NCI-H1694 treated with DMSO at 0.1 percent for 48 hours (cell line): ENCODE measurements at places on chromosomes 1 and 21.
A peak's percentile ranks its signal among the peaks of the same experiment; 100 is the strongest.

GRCh38 chr1:184002071-184002470 is 35.5 kb downstream of the COLGALT2 start:
- DNase-seq = no peak

DNA sequence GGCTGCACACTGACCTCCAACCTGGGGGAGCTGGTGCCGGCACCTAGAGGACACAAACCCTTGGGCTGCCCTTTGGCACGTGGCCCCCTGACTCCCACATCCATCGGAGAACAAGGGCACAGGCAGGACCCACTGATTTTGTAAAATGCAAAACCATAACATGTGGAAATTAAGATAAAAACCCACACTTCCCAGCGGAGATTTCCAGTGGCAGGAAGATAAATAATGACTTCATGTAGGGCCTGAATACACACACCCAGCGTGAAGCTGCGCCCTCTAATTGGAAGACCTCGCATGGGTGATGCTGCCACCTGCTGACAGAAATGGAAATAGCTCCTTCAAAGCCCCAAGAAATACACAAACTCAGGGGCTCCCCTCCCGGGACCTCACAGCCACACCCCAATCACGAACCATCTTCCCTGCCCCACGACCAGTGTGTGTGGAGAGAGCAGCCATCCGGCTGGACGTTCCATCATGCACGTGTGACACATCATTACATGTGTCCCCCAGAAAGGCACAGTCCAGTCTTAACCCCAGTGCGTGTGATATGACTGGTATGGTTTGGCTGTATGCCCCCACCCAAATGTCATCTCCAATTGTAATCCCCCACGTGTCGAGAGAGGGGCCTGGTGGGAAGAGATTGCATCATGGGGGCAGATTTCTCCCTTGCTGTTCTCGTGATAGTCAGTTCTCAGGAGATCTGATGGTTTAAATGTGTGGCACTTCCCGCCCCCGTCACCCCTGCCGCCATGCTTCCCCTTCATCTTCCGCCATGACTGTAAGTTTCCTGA is 5.7 kb upstream of the TPRG1L start:
- DNase-seq = peak; percentile 69

DNA sequence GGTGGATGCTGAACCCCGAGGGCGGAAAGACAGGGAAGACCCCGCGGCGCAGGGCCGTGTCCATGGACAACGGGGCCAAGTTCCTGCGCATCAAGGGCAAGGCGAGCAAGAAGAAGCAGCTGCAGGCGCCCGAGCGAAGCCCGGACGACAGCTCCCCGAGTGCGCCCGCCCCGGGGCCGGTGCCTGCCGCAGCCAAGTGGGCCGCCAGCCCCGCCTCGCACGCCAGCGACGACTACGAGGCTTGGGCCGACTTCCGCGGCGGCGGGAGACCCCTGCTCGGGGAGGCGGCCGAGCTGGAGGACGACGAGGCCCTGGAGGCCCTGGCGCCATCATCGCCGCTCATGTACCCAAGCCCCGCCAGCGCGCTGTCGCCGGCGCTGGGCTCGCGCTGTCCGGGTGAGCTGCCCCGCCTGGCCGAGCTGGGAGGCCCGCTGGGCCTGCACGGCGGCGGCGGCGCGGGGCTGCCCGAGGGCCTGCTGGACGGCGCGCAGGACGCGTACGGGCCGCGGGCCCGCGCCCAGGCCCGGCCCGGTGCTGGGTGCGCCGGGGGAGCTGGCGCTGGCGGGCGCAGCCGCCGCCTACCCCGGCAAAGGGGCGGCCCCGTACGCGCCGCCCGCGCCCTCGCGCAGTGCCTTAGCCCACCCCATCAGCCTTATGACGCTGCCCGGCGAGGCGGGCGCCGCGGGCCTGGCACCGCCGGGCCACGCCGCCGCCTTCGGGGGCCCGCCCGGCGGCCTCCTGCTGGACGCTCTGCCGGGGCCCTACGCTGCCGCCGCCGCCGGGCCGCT is 20.7 kb downstream of the FOXO6 start:
- no peak for DNase-seq

GRCh38 chr21:45127937-45128336 is 53.6 kb downstream of the ADARB1 start:
- DNase-seq = no peak

GRCh38 chr1:41440321-41441085 is 44.0 kb downstream of the EDN2 start:
- DNase-seq = no peak

DNA sequence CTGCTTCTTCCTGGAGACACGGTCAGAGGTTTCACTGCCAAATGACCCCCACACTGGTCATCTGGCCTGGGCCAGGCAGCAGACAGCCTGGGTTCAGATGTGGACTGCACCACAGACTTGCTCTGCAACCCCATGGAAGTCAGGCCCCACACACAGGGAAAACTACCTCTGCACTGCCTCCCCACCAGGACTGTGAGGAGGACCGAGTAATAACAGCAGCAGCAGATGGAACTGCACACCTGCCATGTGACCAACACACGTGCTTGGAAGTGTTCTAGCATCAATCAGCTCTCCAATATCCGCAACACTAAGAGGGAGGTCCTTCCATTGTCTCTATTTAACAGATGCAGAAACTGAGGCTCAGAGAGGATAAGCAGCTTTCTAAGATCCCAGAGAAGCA is 51.4 kb downstream of the SLC9A1 start:
- DNase-seq = no peak

- no peak for DNase-seq
These were observed 60.5 kb upstream of the FOXD3 start for GRCh38 chr1:63261736-63262458.

DNA sequence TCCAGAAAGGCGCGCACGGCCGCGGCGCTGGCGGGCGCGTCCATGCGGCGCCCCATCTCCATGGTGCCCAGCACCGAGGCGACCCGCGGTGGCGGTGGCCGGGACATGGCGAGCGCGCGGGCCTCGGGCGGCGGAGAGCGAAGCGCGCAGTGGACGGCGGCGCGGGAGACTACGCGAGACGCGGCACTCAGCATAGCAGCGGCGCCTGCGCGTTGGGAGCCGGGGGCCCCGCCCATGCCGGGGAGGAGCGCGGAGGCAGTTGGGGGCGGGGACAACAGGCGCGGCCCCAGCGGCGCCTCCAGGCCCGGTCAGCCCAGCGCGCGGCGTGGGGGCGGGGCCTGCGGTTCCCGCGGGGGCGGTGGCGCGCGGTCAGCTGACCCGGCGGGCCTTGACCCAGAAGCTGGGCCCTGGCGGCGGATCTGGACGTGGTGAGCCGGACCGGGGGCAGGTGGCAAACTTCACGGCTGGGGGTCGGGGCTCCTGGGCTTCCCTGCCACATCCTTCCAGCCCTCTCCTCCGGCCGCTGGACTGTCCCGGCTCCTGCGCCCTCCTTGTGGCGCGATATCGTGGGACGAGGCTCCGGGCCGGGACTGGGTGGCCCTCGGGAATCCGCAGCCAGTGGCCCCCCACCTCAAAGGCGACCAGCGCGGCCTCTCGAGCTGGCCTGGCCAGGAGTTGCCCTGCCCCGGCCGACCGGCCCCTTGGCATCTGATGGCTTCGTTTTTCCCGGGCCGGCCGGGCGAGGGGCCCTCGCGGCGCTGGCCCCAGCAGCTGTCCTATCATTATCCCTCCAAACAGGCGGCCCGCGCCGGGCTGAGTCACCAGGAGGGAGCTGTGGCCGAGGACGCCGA is at the start of the genes AKR7A2 and SLC66A1:
Gene AKR7A2 (minus strand): TSS at position 214 of the 851 bp plus-strand sequence. CDS start 20 bp downstream, at position 194.
Gene SLC66A1 (plus strand): TSS at position 396 of the 851 bp plus-strand sequence. CDS start 5,352 bp downstream, outside the sequence.
- DNase-seq = peak; percentile 53

GRCh38 chr1:154695985-154696384 is 88.0 kb upstream of the ADAR start:
- DNase-seq = peak; percentile 42

GRCh38 chr21:33036430-33037162 is 10.9 kb downstream of the OLIG2 start:
- peak; percentile 45 for DNase-seq

- DNase-seq = peak; percentile 57
These were observed 280.7 kb downstream of the LMX1A start for GRCh38 chr1:165075725-165076370.

GRCh38 chr1:211113566-211113965 is 20.4 kb downstream of the KCNH1 start:
- DNase-seq = no peak

- no peak for DNase-seq
These were observed 8.9 kb upstream of the CD46 start for GRCh38 chr1:207742850-207743555.

DNA sequence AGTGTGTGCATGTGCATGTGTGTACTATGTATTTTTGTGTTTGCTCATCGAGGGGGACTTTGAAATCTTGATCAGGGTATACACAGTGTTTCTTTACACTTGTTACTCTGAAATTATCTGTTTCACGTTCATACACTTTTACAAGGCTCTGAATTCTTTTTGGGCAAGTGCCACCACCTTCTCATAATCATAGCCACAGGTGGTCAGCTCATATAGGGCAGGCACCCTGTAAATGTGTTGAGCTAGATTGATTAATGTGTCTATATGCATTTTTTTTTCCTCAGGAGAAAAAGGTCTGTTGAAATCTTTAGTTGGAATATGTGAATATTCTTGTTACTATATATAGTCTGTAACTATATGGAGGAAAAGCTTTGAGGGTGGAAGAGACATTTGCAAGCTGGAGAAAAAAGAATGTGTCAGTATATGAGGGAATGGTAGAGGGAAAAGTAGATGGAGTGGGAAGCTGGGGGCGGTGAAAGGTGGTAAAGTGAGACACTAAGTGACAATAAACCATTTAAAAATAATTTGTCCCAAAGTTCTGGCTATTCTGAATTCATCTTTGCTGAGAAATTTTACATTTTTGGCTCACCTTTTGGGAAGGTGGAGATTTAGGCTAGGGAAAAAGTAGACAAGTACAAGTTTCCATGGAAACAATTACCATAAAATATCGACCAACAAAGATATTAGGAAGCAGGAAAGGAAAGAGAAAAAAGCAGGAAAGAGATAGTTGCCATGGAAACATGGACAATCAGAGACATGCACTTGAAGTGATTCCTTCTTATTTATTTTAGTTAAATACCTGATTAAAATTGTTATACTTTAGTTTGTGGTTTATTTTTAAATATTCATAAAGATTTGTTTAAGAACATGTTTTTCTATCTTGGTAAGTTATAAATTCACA is 277.5 kb downstream of the PDE4B start:
- no peak for DNase-seq

DNA sequence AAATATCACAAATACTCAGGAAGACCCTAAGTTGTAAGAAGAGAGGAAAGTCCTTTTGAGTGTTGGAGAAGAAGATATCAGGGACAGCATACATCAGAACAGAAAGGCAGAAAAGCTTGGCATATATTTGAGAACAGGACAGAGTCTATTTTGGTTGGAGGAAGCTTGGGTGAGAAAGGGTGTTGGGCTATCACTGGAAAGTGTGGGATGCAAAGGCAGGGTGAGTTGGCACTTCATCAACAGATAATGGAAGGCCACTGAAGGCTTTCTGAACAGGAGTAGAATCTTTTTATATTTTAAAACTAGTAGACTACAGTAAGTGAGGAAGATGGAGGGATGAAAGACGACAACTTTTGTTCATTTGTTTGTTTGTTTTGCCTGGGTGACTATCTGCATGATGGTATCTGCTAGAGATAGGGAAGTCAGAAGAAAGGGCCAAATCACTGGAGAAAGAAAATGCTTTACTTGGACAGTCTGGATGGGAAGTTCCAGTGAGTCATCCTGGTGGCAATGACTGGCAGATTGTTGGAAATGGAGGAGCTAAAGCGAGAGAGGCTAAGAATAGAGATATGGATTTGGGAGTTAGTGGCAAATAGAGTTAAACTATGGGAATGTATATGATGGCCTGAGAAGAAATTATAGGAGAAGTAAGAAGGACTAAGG is 33.7 kb upstream of the KCNA2 start:
- no peak for DNase-seq

DNA sequence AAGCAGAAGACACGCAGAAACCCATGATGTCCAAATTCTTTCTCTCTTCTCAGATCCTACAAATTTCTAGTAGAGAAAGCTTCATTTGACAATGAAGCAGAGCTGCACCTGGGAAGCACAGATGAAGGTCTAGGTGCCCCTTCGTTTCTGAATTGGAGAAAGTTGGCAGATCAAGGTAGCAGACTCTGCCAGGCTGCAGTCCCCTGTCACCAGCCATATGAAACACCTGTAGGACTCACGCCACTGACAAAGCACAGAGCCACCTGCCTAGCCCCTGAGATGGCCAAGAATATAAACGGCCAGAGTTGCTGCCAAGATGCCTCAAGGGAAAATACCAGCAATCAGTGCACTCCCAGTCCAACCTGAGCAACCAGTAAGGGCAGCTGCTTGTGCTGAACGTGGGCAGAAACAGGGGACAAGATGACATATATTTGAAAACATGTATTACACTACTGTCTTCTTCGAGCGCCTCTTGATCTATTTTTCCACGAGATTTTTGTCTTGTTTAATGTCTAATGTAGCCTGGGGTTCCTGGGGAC is 20.6 kb upstream of the PLEKHA6 start:
- no peak for DNase-seq

- DNase-seq = no peak
These were observed 2.6 kb upstream of the TNNI1 start for GRCh38 chr1:201424146-201424545.

DNA sequence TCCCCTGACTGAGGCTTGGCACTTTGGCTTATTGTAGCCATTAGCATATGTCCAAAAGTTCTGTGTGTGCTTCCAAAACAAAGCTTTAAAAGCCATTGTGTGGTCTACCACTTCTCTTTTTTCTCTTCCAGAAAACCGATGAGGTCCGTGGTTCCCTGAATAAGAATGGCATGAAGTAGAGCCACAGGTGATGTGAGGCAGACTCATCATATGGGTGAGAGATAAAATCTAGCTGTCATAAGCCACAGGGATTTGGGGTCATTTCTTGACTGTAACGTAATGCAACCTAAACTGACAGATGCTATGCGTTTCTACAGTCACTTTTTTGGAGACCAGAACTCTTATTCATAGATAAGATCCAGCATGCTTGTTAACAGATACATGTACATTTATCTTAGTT is 7.0 kb upstream of the GREM2 start:
- no peak for DNase-seq

DNA sequence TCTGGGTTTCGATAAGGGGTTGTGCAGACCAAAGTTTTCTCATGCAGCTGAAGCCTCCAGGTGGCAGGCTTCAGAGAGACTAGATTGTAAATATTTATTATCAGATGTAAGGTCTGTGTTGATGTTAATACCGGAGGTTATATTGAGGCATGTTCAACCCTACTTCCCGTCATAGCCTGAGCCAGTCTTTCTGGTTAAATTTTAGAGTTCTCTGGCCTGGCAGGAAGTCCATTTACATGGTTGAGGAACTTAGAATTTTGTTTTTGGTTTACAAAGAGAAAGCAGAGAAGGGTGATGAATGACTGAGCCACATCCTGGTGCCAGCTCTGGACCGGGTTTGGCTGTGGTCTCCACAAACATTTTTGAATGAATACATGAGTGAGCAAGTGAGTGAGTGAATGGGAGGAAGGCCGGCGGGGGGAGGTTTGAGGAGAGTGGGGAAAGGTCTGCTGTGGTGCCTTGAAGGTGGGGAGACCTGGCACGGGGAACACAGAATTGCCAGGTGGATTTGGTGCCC is 218.5 kb downstream of the DISC1 start:
- no peak for DNase-seq

GRCh38 chr1:50893466-50893865 is 66.6 kb downstream of the FAF1 start:
- no peak for DNase-seq

- no peak for DNase-seq
These were observed 205.3 kb downstream of the DAB1 start for GRCh38 chr1:57218487-57219079.

GRCh38 chr1:227156520-227156919 is 161.8 kb downstream of the CDC42BPA start:
- DNase-seq = no peak

- no peak for DNase-seq
These were observed 14.5 kb downstream of the SLAMF7 start for GRCh38 chr1:160753594-160753993.
